ENCODE measurements at places on chromosomes 5 and 9. TPM values are rescaled to one million over a fixed set of nuclear protein-coding genes. Genes with fewer than 3 reads are reported as not detected.

ANXA1 gene
- 12.0 TPM for polyA plus RNA-seq

MRPL36 gene
- polyA plus RNA-seq: 231 TPM

PCDHGB6 gene
- 0.41 TPM for polyA plus RNA-seq

TRPM3 gene
- polyA plus RNA-seq: not detected

PNPLA7 gene
- 0.11 TPM for polyA plus RNA-seq

LRRC19 gene
- 0.10 TPM for polyA plus RNA-seq
